ENCODE measurements at places on chromosomes 11 and 22. TPM values are rescaled to one million over a fixed set of nuclear protein-coding genes. Genes with fewer than 3 reads are reported as not detected.
A peak's percentile ranks its signal among the peaks of the same experiment; 100 is the strongest.

NDUFV1 gene
- 88.9 TPM for polyA plus RNA-seq

ADM2 gene
- polyA plus RNA-seq: 4.0 TPM

TENM4 gene
- under 0.01 TPM for polyA plus RNA-seq

PARVA gene
- polyA plus RNA-seq: 5.2 TPM

TRAPPC4 gene
- polyA plus RNA-seq: 126 TPM

SLC22A12 gene
- polyA plus RNA-seq: not detected

- no peak for DNase-seq
Measured at GRCh38 chr11:23310276-23310675, 450.0 kb upstream of the CCDC179 start.

DNA sequence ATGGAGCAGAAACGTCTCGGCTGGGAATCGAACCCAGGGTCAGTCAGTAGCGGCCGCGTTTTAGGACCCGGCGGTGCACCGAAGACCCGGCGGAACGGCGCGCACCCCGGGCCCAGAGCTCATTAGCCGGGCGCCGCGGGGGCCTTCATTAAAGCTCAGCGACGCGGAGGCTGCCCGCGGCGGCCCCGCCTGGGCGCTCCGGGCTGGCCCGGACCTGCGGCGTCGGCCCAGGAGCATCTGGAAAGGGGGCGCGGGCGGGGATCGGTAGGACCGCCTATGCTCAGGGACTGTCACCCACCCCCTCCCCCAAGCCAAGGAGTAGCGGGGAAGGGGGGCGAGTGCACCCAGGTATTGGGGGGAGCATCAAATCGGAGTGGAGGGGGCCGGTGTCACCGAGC, 52.2 kb downstream of the CYTH4 start:
- no peak for DNase-seq

GRCh38 chr11:102254047-102254446, 63.2 kb upstream of the BIRC3 start:
- no peak for DNase-seq

DNA sequence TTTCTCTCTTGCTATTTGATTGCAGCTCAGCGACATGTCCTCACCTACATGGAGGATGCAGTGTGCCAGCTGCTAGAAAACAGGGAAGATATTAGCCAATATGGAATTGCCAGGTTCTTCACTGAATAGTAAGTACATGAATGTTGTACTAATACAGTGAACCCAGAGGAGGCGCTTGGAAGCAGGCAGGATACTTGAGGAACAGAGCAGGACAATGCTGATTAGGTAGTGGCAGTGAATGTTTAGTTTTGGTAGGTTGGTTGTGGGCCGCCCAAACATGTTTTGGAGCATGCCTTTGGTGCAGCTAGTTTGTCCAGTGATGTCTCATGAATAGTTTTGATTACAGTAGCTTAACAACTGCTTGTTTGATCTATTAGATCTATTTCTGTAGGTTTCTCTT, 50.6 kb downstream of the CSTPP1 start:
- DNase-seq: no peak

DNA sequence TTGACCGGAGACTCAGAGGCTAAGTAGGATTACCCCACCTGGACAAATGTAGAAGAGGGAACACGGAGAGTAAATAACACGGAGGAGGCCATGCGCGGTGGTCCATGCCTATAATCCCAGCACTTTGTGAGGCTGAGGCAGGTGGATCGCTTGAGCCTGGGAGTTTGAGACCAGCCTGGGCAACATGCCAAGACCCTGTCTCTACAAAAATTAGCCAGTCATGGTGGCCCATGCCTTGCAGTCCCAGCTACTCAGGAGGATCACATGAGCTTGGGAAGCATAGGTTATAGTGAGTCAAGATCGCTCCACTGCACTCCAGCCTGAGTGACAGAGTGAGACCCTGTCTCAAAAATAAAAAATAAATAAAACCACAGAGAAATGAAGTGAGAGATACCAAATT, 53.9 kb downstream of the AMOTL1 start:
- DNase-seq: no peak

DNA sequence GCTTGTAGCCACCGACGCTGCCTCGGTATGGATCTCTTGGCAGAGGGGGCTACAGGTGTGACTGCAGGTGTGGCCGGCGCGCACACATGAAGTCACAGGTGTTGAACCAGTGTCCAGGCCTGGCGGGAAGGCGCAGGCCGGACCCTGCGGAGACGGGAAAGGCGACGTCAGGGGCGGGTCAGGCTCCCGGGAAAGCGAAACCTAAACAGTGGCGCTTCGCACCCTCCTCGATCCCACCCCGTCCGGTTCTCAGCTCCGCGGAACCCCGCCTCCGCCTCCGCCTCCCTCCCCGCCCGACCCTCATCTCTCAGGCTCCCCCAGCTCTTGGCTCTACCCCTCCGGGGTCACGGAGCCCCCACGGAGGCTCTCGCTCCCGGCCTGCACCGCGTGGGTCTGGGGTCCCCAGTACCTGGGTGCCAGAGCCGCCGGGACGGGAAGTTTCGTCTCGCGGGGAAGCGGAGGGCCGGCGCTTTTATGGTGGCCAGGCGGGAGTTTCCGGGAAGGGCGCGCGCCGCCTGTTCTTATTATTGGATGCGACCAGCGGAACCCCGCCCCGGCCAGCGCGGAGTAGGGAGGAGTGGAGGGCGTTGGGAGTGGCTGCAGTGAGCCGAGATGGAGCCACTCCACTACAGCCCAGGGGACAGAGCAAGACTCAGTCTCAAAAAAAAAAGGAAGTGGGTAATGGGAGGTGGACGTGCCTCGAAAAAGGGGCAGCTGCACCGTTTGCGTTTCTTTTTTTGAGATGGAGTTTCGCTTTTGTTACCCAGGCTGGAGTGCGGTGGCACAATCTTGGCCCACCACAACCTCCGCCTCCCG, at the start of gene IRF7:
Gene IRF7, minus strand, starts transcription at position 447 of the 816 bp plus-strand sequence. CDS start 586 bp downstream, outside the sequence.
- no peak for DNase-seq

GRCh38 chr11:103714246-103714645, 322.2 kb upstream of the DDI1 start:
- DNase-seq: no peak

GRCh38 chr22:22767876-22768602, 119.6 kb upstream of the IGLL5 start:
- DNase-seq: no peak

- no peak for DNase-seq
Measured at GRCh38 chr11:76162336-76163288, 43.7 kb downstream of the WNT11 start.

- no peak for DNase-seq
Measured at GRCh38 chr11:59729834-59730233, 16.2 kb upstream of the OR10V1 start.

- no peak for DNase-seq
Measured at GRCh38 chr11:62553839-62554361, 7.3 kb upstream of the AHNAK start.

GRCh38 chr11:12845163-12845562, 164.0 kb upstream of the RASSF10 start:
- DNase-seq: peak; percentile 56

GRCh38 chr11:30279796-30280195, 43.1 kb upstream of the ARL14EP start:
- no peak for DNase-seq

DNA sequence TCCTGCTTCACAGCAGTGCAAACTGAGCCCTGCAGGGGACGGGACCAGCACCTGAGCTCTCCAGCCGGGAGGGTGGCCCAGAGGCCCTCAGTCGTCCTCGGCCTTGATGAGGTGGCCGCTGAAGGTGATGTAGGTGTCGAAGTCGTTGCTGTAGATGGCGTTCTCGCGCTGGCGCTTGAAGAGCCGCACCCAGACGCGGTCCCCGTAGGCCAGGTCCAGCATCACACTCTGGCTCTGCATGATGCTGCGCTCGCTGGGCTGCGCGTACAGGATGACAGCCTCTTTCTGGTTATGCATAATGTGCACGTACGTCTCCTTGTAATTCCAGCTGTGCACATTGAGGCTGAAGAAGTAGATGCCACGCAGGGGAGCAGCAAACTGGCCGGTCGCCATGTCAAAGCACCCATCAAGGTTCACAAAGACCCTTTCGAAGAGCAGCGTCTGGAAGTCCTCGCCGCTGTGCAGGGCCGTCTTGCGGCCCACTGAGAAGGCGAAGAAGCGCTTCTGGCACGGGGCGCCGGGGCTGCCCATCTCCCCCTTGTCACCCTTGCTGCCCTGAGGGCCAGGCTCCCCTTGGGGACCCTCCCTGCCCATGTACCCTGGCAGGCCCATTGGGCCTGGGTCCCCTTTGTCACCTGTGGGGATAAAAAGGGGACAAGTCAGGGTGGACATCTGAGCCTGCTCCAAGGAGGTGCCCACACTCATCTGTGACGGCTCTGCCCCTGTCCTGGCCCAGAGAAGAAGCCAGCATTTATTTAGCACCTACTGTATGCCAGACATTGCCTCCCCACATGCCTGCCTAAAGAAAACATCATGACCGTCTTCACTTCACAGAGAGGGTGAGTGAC, 5.7 kb downstream of the C1QTNF6 start:
- no peak for DNase-seq
